Progenitor cell of endocrine pancreas (in vitro differentiated cells): ENCODE measurements at places on chromosomes 16 and 17.

- no peak for DNase-seq
These were observed 51.7 kb downstream of the PLXDC1 start for GRCh38 chr17:39099663-39100286.

DNA sequence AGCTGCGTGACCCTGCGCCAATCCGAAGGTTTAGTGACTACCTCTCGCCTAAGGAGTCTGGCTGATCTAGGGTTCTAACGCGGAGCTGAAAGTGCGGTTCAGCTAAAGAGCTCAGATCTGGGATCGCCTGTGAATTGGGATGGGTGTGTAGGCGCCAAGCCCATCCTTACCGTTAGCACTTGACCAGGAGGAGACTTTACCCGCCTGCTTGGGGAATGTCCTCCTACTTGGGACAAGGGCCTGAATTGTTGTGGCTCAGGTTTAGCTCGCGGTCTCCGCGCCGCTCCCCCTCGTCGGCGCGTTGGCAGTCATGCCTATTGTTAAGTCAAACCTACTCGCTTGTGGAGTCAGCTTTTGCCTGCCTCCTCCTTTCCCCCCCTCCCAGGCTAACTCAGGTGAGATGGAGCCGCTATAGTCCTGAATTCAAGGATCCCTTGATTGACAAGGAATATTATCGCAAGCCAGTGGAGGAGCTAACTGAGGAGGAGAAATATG, 480 bp downstream of the MRPS7 start:
- DNase-seq: peak; percentile 20

DNA sequence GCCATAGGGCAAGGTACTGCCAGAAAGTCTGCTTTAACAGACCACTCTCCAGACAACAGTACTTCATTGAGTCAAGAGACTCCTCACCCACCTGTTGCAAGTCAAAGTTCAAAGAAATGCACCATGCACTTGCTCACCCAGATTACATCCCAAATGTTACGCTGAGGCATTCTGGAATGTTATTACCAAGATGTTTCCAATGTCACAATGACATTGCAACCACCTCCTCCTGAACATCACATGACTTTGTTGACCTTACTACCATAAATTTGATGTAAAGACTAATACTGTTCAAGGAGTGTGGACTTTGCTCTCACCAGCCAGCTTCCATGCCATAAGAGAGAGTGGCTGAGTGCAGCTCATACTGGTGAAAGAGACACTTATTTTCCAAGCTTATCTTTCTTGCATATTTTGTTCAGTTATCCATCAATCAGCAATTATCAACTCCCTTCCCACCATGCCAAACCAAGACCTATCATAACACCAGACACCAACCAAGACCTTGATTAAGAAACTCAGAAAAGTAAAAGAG, 58.5 kb upstream of the BCAR1 start:
- DNase-seq: no peak

- no peak for DNase-seq
These were observed 2.8 kb upstream of the NTN3 start for GRCh38 chr16:2468233-2468724.

DNA sequence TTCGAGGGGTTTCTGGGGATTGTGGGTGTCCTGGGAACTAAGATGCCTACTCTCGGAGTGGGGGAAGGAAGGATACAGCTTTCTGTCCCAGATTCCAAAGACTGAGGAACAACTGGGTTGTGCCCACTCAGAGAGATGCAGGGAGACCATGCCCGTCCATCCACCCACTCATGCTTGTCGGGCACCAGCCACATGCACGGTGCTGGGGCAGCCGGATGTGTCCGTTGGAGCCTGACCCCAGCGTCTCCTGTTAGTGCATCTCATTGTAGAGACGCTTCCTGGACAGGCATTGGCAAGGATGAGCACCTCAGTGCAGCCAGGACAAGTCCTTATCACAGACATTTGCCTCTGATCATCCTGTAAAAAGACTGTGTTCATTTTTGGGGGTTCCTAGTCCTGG, 58.1 kb downstream of the METRNL start:
- no peak for DNase-seq

- no peak for DNase-seq
These were observed 30.1 kb upstream of the GAA start for GRCh38 chr17:80071116-80071841.
